ENCODE measurements at places on chromosomes 7 and 10. TPM values are rescaled to one million over a fixed set of nuclear protein-coding genes. Genes with fewer than 3 reads are reported as not detected.

CNPY1 gene
- total RNA-seq: not detected

TMEM178B gene
- 0.07 TPM for total RNA-seq

PDZD7 gene
- 1.4 TPM for total RNA-seq

FEZF1 gene
- under 0.01 TPM for total RNA-seq

SYCE1 gene
- total RNA-seq: not detected

IFIT1 gene
- total RNA-seq: 7.2 TPM

ZNF488 gene
- under 0.01 TPM for total RNA-seq

ARHGEF35 gene
- total RNA-seq: 27.1 TPM

SFTPA1 gene
- total RNA-seq: not detected

MUC12 gene
- total RNA-seq: not detected

COL13A1 gene
- total RNA-seq: under 0.01 TPM

IGF2BP3 gene
- 28.4 TPM for total RNA-seq

ABHD11 gene
- 5.1 TPM for total RNA-seq

SLC16A9 gene
- total RNA-seq: 3.7 TPM

CRYGN gene
- 0.14 TPM for total RNA-seq

STMP1 gene
- 6.2 TPM for total RNA-seq

WDR91 gene
- total RNA-seq: 21.3 TPM

FAM25A gene
- total RNA-seq: 342 TPM

CTAGE6 gene
- not detected for total RNA-seq

ANXA11 gene
- total RNA-seq: 22.6 TPM

HTR7 gene
- 23.2 TPM for total RNA-seq

TDRD1 gene
- not detected for total RNA-seq

VGF gene
- total RNA-seq: 0.34 TPM

PNLIPRP2 gene
- total RNA-seq: not detected

OPN4 gene
- not detected for total RNA-seq

VWDE gene
- total RNA-seq: 3.1 TPM

ELN gene
- total RNA-seq: 0.14 TPM

CYP17A1 gene
- not detected for total RNA-seq

FRMPD2 gene
- total RNA-seq: under 0.01 TPM

SPDYE9 gene
- total RNA-seq: not detected

PAXIP1 gene
- 11.7 TPM for total RNA-seq

GPR15LG gene
- total RNA-seq: 1.2 TPM

NPTX2 gene
- under 0.01 TPM for total RNA-seq

TET1 gene
- total RNA-seq: 1.4 TPM

HOXA3 gene
- total RNA-seq: not detected

SAMD8 gene
- total RNA-seq: 31.1 TPM

GPR158 gene
- total RNA-seq: not detected

CALCR gene
- not detected for total RNA-seq

C10orf105 gene
- not detected for total RNA-seq

PNLIPRP3 gene
- total RNA-seq: 29.0 TPM

WNT8B gene
- not detected for total RNA-seq

PRKCQ gene
- total RNA-seq: 4.8 TPM

MACROH2A2 gene
- 16.9 TPM for total RNA-seq

CTAGE15 gene
- 1.0 TPM for total RNA-seq

MSS51 gene
- total RNA-seq: 0.68 TPM

VSTM2A gene
- total RNA-seq: not detected

NEUROG3 gene
- total RNA-seq: not detected

Data from nasal cavity respiratory epithelium epithelial cell of viscerocranial mucosa (primary cell).